ENCODE measurements at places on chromosomes 1 and 21. TPM values are rescaled to one million over a fixed set of nuclear protein-coding genes. Genes with fewer than 3 reads are reported as not detected.
A peak's percentile ranks its signal among the peaks of the same experiment; 100 is the strongest.

DNA sequence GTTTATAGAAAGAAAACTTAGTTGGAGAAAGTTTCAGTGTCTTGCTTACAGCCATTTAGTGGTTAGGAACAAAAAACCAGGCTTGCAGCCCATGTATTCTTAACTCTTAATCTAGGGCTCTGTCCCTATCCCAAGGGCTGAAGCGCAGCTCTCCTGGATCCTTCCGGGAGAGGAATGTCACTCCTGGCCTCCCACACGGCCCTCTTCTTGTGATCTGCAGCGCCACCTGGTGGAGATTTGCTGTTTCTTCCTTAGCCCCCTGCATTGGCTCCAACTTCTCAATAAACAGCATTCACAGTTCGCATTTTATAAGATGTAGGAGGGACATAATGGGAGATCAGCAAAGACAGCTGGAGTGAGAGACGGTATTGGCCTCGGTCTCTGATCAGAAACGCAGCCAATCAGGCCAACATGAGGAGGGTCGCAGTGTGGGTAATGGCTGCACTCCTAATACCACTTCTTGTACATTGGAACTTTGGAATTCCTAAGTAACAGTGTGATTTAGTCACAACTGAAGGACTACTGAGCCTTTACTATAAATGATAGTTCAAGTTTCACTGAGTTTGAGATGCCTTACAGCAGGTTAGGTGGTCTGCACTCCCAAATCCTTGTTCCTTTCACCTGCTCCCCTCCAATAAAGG is 283.4 kb downstream of the ASTN1 start:
- no peaks in the 10 kb centered on the region for H3K36me3 ChIP-seq
- no peak overlapping the region for H3K4me3 ChIP-seq
- H3K27ac ChIP-seq, result no peak overlapping the region
- H3K27me3 ChIP-seq, result no peaks in the 10 kb centered on the region
- DNase-seq, result peak; percentile 62

Gene BTBD8
- total RNA-seq, result 3.6 TPM

GRCh38 chr1:177703888-177704446 is 265.9 kb downstream of the SEC16B start:
- no peaks in the 10 kb centered on the region for H3K4me1 ChIP-seq
- no peak overlapping the region for H3K27ac ChIP-seq
- H3K27me3 ChIP-seq, result no peaks in the 10 kb centered on the region

GRCh38 chr1:184791550-184791900 is 36.9 kb upstream of the EDEM3 start:
- no peak overlapping the region for H3K4me3 ChIP-seq
- H3K27me3 ChIP-seq, result no peaks in the 10 kb centered on the region
- H3K36me3 ChIP-seq, result no peaks in the 10 kb centered on the region
- peak; percentile 77 for DNase-seq

Gene SLAMF7
- total RNA-seq, result not detected

- H3K27me3 ChIP-seq, result peaks cover 16% of the 10 kb centered on the region
- no peaks in the 10 kb centered on the region for H3K4me1 ChIP-seq
- no peaks in the 10 kb centered on the region for H3K36me3 ChIP-seq
- H3K4me3 ChIP-seq, result no peak overlapping the region
- H3K27ac ChIP-seq, result no peak overlapping the region
Measured at GRCh38 chr1:182662121-182662890, 22.1 kb downstream of the RGS8 start.

DNA sequence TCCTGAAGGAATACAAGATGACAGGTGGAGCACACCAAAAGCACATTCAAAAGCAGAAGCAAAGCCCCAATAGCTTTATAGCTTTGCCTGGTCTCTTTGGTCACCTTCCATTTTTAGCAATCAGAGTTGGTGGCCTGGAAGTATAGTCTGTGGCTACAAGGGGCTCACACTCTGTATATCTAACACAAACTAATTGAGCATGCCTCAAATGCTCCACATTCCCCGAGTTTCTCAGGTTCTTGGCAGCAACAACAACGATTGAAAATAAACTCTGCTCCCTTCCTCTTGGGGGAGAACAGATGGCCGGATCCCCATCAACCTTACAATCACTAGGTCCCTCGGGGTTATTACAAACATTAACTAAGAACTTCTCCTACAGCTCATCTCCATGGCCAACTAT is 24.9 kb upstream of the TADA1 start:
- H3K27ac ChIP-seq, result no peak overlapping the region
- H3K36me3 ChIP-seq, result no peaks in the 10 kb centered on the region
- no peaks in the 10 kb centered on the region for H3K4me1 ChIP-seq
- no peak for DNase-seq
- H3K4me3 ChIP-seq, result no peak overlapping the region

GRCh38 chr1:76145332-76145731 is 70.8 kb downstream of the ST6GALNAC3 start:
- H3K27ac ChIP-seq, result no peak overlapping the region
- no peak overlapping the region for H3K4me3 ChIP-seq
- no peaks in the 10 kb centered on the region for H3K4me1 ChIP-seq
- no peaks in the 10 kb centered on the region for H3K27me3 ChIP-seq

GRCh38 chr1:205343431-205344065 is 13.2 kb downstream of the KLHDC8A start:
- no peaks in the 10 kb centered on the region for H3K36me3 ChIP-seq
- no peak for DNase-seq
- H3K4me1 ChIP-seq, result no peaks in the 10 kb centered on the region
- no peak overlapping the region for H3K27ac ChIP-seq
- H3K27me3 ChIP-seq, result peaks cover 83% of the 10 kb centered on the region

Gene CRYBG2
- total RNA-seq, result not detected

- H3K27me3 ChIP-seq, result no peaks in the 10 kb centered on the region
- no peak overlapping the region for H3K4me3 ChIP-seq
- no peaks in the 10 kb centered on the region for H3K36me3 ChIP-seq
- DNase-seq, result no peak
- H3K27ac ChIP-seq, result peak overlapping the region; percentile 68
Measured at GRCh38 chr1:185567440-185567839, 166.8 kb upstream of the HMCN1 start.

GRCh38 chr1:193181536-193181935 is 4.9 kb downstream of the B3GALT2 start:
- H3K27ac ChIP-seq, result no peak overlapping the region
- H3K4me3 ChIP-seq, result no peak overlapping the region
- H3K36me3 ChIP-seq, result no peaks in the 10 kb centered on the region
- no peaks in the 10 kb centered on the region for H3K27me3 ChIP-seq
- DNase-seq, result no peak

DNA sequence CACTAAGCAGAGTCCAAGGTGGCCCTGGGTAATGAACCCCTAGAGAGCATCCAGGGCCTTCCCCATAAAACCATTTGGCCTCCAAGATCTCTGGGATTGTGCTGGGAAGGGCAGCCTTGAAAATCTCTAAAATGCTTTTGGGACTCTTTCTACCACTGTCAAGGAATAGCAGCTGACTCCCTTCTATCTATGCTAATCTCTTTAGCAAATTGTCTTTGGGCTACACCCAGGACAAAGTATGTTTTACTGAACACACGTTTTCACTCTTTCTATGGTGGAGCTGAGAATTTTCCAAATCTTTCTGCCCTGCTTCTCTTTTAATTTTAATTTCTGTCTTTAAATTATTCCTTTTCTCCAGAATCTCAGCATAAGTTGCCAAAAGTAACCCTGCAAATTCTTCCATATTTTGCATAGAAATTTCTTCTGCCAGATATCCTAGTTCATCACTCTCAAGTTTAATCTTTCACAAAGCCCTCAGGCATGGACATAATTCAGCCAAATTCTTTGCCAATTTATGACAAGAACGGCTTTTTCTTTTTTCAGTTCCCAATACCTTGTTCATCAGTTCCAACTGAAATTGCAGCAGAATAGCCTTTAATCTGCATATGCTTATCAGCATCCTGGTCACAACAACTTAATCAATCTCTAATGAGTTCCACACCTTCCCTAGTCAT is 687.0 kb upstream of the ADGRL4 start:
- H3K27me3 ChIP-seq, result no peaks in the 10 kb centered on the region
- H3K27ac ChIP-seq, result no peak overlapping the region
- no peaks in the 10 kb centered on the region for H3K4me1 ChIP-seq

Gene ATAD3A
- 26.1 TPM for total RNA-seq

- peak overlapping the region; percentile 9 for H3K4me3 ChIP-seq
- no peaks in the 10 kb centered on the region for H3K4me1 ChIP-seq
- no peaks in the 10 kb centered on the region for H3K27me3 ChIP-seq
- H3K27ac ChIP-seq, result no peak overlapping the region
- peaks cover 3% of the 10 kb centered on the region for H3K36me3 ChIP-seq
Measured at GRCh38 chr1:93081716-93082115, 2.6 kb downstream of the MTF2 start.

Gene OR2M2
- not detected for total RNA-seq

- no peak overlapping the region for H3K27ac ChIP-seq
- no peak overlapping the region for H3K4me3 ChIP-seq
- H3K27me3 ChIP-seq, result no peaks in the 10 kb centered on the region
- H3K36me3 ChIP-seq, result peaks cover 53% of the 10 kb centered on the region
- peaks cover 2% of the 10 kb centered on the region for H3K4me1 ChIP-seq
Measured at GRCh38 chr1:53214376-53214940, 6.0 kb downstream of the CZIB start.

DNA sequence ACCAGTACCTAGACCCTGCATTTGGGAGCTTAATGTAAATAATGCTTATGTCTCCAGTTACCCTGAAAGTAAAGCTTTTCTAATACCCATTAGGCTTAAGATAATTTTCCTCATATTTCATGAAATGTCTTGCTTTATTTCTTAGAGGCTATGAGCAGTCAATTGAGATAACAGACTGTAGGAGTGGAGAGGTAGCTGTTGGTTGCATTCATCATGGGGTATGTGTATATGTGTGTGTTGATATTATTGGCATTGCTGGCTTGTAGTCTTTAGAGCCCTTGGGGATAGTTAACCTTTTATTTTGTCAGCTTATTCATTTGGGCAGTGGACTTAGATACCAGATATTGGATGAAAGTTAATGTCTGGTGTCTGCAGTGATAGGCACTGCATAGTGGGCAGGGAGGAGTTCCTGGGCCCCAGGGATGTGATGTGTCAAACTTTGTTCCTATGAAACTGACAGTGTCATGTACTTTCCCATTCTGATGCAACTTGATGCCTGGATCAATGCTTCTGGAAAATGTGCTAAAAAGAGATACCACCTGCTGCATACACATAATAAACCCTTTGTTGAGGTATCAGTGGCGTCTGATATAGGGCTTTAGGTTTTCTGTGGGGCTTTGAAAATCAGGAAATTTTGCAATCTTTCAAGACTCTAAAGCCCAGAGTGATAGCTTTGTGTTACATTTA is 83.9 kb downstream of the MAST2 start:
- DNase-seq, result no peak
- H3K27ac ChIP-seq, result no peak overlapping the region
- H3K4me1 ChIP-seq, result peaks cover 16% of the 10 kb centered on the region

- no peaks in the 10 kb centered on the region for H3K36me3 ChIP-seq
- DNase-seq, result no peak
- no peak overlapping the region for H3K27ac ChIP-seq
- H3K4me1 ChIP-seq, result peaks cover 8% of the 10 kb centered on the region
- no peak overlapping the region for H3K4me3 ChIP-seq
- H3K27me3 ChIP-seq, result no peaks in the 10 kb centered on the region
Measured at GRCh38 chr1:56827711-56828110, 8.5 kb upstream of the FYB2 start.

DNA sequence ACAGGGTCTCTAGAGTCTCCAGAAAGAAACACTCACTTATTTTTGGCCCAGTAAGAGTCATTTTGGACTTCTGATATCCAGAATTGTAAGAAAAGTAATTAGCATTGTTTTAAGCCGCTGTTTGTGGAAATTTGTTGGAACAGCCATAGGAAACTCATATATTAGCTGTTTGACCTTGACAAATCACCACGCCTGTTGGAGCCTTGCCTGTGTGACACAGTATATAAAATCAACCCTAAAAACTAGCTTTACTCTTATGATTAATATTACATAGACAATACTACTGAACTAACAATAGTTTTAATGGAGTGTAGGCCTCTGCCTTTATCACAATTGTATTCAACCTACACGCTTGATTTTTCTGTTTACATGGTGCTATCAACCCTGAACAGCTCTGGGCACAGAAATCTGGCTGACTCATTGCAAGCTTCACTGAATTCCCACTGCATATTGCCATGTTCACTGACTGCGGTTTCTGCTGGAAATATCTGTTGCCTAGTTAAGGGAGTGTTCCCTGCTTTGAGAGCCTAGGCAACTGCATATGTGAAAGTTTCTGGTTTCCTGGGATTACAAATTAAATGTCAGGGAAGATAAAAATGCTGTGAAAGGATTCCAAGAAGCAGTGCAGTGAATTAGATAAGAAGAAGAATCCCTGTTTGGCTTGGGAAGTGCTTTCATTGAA is 419.5 kb upstream of the DEPDC1 start:
- peak; percentile 39 for DNase-seq
- H3K4me3 ChIP-seq, result no peak overlapping the region
- no peaks in the 10 kb centered on the region for H3K27me3 ChIP-seq
- no peak overlapping the region for H3K27ac ChIP-seq
- H3K36me3 ChIP-seq, result no peaks in the 10 kb centered on the region

GRCh38 chr1:25110036-25110435 is 122.3 kb downstream of the SYF2 start:
- H3K36me3 ChIP-seq, result no peaks in the 10 kb centered on the region
- no peak for DNase-seq

- no peaks in the 10 kb centered on the region for H3K36me3 ChIP-seq
- no peak overlapping the region for H3K27ac ChIP-seq
- no peaks in the 10 kb centered on the region for H3K27me3 ChIP-seq
- no peak for DNase-seq
- H3K4me1 ChIP-seq, result no peaks in the 10 kb centered on the region
Measured at GRCh38 chr1:99705385-99705784, 59.5 kb downstream of the PALMD start.

DNA sequence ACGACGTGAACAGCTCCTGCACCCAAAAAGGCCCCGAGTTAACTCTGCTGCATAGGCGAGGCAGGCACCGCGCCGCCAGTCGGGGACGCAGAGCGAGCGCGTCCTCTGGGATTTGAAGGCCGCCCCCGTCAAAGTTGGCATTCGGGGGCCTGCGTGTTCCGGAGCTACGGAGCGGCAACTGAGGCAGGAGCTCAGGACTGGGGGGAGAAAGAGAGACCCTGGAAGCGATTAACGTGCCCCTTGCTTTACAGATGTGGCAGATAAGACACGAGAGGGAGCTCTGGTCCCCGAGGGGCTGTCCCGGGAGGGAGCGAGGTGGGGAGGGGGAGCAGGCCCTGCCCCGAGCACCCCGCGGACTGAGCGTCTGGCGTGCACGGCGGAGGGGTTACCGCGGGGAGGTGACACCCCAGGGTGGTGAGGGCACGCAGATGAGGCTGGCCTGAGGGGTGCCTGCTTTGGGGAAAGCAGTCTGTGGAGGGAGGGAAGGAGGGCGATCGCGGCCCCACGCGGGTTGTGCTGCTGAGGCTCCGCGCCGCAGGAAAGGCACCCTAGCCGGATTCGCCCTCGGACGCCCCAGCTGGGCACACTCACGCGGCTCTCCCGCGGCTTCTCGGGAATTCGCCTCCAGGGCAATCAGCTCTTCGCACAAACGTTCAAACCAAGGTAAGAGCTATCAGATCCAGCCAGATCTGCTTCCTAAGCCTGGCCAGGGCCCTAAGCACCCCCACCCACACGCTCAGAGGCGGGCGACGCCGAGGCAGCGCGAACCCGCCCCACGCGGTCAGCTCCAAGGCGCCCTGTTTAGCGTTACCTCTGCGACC is 26.5 kb downstream of the ACTA1 start:
- H3K4me3 ChIP-seq, result no peak overlapping the region
- H3K27ac ChIP-seq, result no peak overlapping the region
- H3K27me3 ChIP-seq, result peaks cover 44% of the 10 kb centered on the region
- no peak for DNase-seq
- H3K36me3 ChIP-seq, result no peaks in the 10 kb centered on the region

Gene CLDN17
- not detected for total RNA-seq

Gene OVAAL
- not detected for total RNA-seq

Gene GNB1
- 73.5 TPM for total RNA-seq

All from IMR-90 (cell line).